ENCODE measurements at places on chromosomes 4 and X. TPM values are rescaled to one million over a fixed set of nuclear protein-coding genes. Genes with fewer than 3 reads are reported as not detected.

GRCh38 chr4:100581337-100581736 is 63.5 kb upstream of the EMCN start:
- DNase-seq: no peak

DNA sequence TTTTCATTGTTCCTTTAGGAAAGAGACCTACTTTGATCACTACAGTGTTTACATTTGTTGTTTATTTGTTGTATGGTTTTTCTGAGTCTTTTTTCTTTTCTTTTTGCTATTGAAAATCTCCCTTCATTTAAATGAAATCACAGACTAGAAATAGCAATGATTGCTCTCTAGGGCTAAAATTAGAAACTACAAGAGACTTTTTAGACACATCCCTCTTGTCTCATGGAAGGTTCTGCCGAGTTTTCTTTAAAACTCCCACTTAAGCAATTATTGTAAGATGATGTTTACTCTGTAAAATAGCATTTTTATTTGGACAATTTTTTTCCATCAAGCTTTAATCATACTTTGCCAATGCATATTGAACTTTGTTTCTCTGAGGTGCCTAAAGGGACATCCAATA is 136.6 kb downstream of the PALLD start:
- DNase-seq: no peak

- no peak for DNase-seq
These were observed 13.1 kb downstream of the RP2 start for GRCh38 chrX:46849933-46850332.

GRCh38 chrX:103704863-103705262 is 5.8 kb upstream of the TMEM31 start:
- DNase-seq: no peak

GRCh38 chr4:152935631-152936445 is at the start of gene FHDC1:
Gene FHDC1 (plus strand): TSS chr4:152936323. CDS start chr4:152943058, 6,735 bp downstream.
- DNase-seq: no peak

DNA sequence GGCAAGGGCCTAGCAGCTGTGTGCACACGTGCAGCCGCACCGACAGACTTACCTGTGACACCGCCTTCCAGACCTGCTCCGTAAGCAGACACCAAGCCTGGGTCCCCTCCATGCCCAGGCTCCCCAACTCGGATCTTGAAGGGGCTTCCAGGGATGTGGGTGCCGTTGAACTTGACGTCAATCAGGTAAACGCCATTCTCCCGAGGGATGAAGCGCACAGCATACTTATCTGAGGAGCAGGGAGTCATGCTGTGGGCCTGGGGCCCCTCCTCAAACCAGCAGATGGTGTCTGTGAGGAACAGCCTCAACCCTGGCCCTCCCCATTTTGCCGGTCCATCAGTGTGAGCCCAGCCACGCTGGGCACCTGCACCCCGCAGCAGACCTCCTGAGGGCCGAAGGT is 24.5 kb downstream of the FLNA start:
- no peak for DNase-seq

- no peak for DNase-seq
These were observed 105.2 kb downstream of the ATP10D start for GRCh38 chr4:47590325-47590724.

- DNase-seq: no peak
These were observed 165.4 kb upstream of the C1QTNF7 start for GRCh38 chr4:15262396-15262795.

DNA sequence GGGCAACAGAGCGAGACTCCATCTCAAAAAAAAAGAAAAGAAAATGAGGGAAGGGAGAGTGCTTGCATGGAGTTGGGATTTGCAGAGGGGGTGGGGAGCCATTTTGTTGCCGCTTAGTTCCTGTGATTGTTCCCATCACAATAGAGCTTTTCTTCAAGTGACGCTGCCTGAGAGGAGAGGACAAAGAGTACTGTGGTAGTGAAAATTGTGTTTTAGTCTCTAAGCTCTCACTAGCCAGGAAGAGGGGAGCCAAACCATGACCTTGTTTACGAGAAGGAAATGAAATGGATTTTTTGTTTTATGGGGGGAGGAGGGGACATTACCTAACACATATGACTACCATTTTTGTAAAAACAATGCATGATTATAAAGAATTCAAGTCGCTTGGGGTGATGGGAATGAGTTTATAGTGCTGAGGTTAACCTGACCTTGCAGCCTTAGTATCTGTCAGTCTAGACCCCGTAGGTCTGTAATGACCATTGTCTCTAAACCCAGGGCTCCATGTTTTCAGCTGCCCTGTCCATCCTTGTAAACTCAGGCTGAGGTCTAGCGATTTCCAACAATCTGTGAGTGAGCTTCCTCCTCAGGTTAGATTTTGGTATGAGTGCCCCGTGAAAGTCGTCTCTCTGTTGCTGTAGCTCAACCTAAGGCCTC is 18.8 kb downstream of the SRD5A3 start:
- no peak for DNase-seq

- no peak for DNase-seq
These were observed 338.3 kb upstream of the GALNT7 start for GRCh38 chr4:172830295-172830764.

- DNase-seq: no peak
These were observed 6.8 kb upstream of the G3BP2 start for GRCh38 chr4:75679876-75680575.

GRCh38 chrX:133544115-133544514 is 128.8 kb upstream of the GPC4 start:
- DNase-seq: no peak

- no peak for DNase-seq
These were observed 7.3 kb downstream of the SEC24B start for GRCh38 chr4:109440948-109441347.

GRCh38 chr4:53861856-53862610 is 202.4 kb downstream of the CHIC2 start:
- no peak for DNase-seq

- no peak for DNase-seq
These were observed 208.1 kb downstream of the FAM47B start for GRCh38 chrX:35150642-35151239.

GRCh38 chrX:24268786-24269185 is 45.1 kb downstream of the SUPT20HL2 start:
- no peak for DNase-seq

- no peak for DNase-seq
These were observed 27.9 kb upstream of the SPP1 start for GRCh38 chr4:87947381-87948160.

DNA sequence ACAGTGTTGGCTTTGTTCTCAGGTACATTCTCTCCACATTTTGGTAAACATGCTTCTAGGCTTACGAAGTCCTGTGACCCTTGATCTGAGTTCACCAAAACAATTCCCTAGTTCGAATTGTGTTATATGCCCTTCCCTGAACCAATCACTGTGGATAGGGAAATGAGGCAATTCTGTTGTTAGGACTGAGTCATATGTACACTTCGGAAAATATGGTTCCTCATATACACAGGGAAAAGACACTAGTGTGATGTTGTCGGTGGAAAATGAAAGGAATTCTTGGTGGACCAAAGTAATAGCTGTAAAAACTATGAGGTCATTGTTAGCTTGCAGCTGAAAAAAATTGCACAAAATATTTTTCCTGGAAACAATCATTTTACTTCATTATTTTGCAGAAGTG is 46.6 kb upstream of the MAGEC2 start:
- no peak for DNase-seq

DNA sequence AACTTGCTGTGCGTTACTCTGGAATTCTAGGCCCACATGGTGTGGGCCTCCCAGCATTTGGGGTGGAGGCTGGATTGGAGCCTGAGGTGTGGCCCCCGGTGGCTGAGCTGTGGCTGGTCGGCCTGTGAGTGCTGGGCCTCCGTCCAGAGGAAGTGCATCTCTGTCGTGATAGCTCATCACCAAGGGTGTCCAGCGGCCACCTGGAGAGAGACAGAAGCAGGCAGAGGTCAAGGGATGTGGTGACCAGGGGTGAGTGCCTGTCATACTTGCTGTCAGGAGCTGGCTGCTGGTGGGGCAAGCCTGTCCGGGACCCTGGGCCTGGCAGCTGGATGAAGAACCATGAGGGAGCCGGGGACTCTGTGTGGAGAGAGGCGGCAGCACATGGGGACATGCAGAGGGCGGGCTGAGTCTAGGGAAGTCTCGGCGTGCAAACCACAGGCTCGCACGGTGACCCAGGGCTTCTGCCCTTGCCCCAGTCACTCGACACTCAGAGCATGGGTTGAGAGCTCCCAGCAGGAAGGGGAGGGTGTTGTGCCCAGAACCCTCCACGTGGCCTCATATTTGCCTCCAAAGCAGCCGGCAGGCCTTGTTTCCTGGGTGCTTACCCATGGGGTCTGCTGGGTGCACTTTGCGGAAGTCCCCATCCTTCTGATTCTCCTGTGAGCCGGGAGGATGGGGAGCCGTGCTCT is 6.2 kb downstream of the SORCS2 start:
- DNase-seq: no peak

GRCh38 chr4:107719207-107719921 is 670 bp downstream of the PAPSS1 start:
- DNase-seq: no peak

DNA sequence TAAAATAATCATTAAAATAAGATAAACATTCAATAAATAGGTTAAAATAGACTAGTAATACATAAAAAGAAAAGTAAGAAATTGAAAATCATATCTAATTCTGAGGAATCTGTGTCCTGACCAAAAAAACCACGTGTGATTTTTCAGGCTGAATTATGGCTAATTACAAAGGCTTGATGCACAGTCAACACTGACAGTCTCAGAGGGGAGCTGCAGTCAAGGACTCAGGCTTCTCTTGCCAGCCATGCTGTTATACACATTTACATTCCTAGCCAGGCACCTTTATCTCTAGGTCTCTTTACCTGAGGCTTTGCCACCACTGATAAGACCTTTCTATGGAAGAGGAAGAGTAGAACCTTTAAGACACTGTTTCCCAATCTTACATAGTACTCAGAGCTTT is 1737.7 kb upstream of the PCDH10 start:
- DNase-seq: no peak

GRCh38 chr4:13528821-13529127 is 15.5 kb downstream of the NKX3-2 start:
- DNase-seq: no peak

DNA sequence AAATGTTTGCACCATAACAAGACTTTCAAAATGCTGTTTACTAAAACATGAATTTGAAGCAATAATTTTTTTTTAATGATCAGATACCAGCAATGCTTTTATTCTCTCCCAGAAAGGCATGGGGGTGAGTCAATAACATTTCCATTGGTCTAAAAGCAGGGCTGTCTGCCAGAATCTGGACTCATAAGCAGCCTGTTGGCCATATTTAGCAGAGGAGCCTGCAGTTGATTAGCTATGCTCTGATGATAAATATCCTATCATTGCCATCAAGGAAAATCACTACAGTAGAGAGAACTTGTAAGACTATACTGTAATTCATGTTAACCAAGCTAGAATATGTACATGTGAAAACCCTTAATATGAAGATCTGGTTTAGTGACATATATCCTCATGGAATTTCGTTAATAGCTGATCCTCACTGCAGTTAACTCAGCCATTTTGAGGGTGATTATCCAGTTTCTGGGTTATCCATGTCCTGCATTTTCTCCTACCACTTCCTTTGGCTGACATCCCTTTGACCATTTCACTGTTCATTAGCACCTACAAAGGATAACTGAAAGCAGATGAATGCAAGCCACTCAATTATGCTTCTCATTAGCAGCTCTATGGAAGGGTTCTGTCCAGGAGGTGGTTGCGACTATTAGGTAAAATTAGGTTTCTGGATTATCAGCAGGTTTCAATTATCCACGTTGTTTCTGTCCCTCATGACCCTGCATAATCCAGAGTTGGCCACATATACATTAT is 72.9 kb upstream of the DIAPH2 start:
- DNase-seq: no peak

GRCh38 chrX:115029440-115029839 is 12.0 kb upstream of the IL13RA2 start:
- DNase-seq: no peak

GRCh38 chr4:161991811-161992210 is 172.0 kb downstream of the FSTL5 start:
- no peak for DNase-seq

DNA sequence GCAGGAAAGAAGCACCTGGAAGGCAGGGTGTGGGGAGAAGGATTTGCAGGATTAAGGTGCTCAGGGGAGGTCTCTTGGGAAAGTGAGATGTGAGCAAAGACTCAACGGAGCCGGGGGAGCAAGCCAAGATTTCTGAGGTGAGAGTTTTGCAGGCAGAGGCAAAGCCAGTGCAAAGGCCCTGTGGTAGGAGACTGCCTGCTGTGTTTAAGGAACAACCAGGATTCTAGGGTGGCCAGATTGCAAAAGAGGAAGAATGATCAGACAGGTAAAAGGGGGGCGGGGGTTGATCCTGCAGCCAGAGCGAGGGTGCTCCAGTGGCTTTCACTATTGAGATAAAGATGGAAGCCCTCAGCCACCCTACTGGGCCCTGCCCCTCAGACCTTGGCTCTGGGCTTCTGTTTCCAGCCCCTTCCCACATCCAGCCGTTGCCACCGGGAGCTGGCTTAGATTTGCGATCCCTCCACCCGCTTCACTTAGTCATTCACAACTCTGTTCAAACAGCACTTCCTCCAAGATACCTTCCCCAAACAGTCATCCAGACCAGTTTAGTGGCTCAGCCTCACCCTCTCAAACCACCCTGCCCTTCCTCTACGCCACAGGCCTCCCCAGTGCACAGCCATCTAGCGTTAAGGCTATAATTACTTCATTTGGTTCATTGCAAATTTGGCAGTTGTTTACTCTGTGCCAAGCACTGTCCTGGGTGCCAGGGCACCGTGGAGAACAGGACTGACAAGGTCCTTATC is 23.3 kb upstream of the BCOR start:
- no peak for DNase-seq

- DNase-seq: no peak
These were observed 8.8 kb upstream of the GALNT7 start for GRCh38 chr4:173159791-173160190.

LRIT3 gene
- 0.05 TPM for total RNA-seq

DRP2 gene
- total RNA-seq: 0.46 TPM

UNC5C gene
- total RNA-seq: 0.14 TPM

STATH gene
- total RNA-seq: not detected

ARHGEF38 gene
- total RNA-seq: not detected

SPANXN5 gene
- not detected for total RNA-seq

FMR1NB gene
- total RNA-seq: not detected

NXF2B gene
- not detected for total RNA-seq

ARHGAP10 gene
- total RNA-seq: 18.5 TPM

RHOH gene
- 108 TPM for total RNA-seq

UGT2B7 gene
- not detected for total RNA-seq

NHSL2 gene
- 0.41 TPM for total RNA-seq

ZNF41 gene
- 8.7 TPM for total RNA-seq
